ENCODE measurements at places on chromosomes 11 and 22. TPM values are rescaled to one million over a fixed set of nuclear protein-coding genes. Genes with fewer than 3 reads are reported as not detected.
A peak's percentile ranks its signal among the peaks of the same experiment; 100 is the strongest.

Gene MMP11
- 2.0 TPM for total RNA-seq

DNA sequence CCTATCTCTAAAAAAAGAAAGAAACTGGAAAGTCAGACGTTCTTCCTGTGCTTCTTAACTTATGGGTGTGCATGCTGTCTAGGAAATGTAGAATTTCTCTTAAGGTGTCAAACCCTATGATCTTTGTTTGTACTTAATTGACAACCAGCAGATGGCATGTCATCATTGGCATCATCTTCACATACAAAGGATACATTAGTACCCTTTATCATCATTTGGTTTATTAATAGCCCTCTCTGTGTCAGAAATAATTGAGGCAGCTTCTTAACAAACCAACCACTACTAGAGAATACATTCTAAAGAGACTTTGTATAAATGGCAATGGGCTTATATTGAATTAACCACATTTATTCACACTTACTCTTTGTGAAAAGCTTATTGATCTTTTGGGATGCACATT lies 13.9 kb downstream of the SRPRA start:
- H3K4me1 ChIP-seq, result no peaks in the 10 kb centered on the region
- no peaks in the 10 kb centered on the region for H3K27me3 ChIP-seq
- no peak for DNase-seq
- H3K36me3 ChIP-seq, result peaks cover 14% of the 10 kb centered on the region

GRCh38 chr11:27294654-27295053 lies 68.4 kb downstream of the CCDC34 start:
- peaks cover 17% of the 10 kb centered on the region for H3K4me1 ChIP-seq
- no peak overlapping the region for H3K4me3 ChIP-seq
- no peak for DNase-seq
- peaks cover 5% of the 10 kb centered on the region for H3K36me3 ChIP-seq

GRCh38 chr11:86101493-86101892 lies 32.6 kb upstream of the PICALM start:
- no peaks in the 10 kb centered on the region for H3K36me3 ChIP-seq
- H3K4me3 ChIP-seq, result no peak overlapping the region
- H3K27me3 ChIP-seq, result no peaks in the 10 kb centered on the region
- DNase-seq, result no peak
- no peak overlapping the region for H3K27ac ChIP-seq

Gene CPSF7
- total RNA-seq, result 86.6 TPM

Gene GRM5
- 9.2 TPM for total RNA-seq

DNA sequence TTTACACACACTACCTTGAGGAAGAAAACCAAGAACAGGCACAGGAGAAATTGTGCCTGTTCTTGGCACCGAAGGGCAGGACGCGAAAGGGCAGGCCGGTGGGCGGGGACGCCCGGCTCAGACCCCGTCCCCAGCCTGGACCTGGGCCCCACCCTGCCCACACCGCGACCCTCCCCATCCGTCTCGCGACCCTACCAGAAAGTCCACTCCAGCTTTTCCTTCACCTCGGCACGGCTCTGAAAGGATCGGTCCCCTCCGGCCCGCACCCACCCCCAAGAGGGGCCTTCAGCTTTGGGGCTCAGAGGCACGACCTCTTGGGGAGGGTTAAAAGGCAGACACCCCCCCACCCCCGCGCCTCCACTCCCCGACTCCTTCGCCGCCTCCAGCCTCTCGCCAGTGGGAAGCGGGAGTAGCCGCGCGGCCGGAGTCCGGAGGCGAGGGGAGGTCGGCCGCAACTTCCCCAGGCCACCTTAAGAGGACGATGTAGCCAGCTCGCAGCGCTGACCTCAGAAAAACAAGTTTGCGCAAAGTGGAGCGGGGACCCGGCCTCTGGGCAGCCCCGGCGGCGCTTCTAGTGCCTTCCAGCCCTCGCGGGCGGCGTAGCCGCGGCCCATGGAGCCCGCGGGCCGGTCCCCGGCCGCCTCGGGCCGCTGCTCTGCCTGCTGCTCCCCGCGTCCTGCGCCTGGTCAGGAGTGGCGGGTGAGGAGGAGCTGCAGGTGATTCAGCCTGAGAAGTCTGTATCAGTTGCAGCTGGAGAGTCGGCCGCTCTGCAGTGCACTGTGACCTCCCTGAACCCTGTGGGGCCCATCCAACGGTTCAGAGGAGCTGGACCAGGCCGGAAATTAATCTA lies 4.4 kb downstream of the SEC14L6 start:
- no peak overlapping the region for H3K27ac ChIP-seq
- no peak for DNase-seq
- H3K4me3 ChIP-seq, result peak overlapping the region; percentile 46
- H3K4me1 ChIP-seq, result no peaks in the 10 kb centered on the region

Gene UBQLNL
- 0.14 TPM for total RNA-seq

GRCh38 chr22:49733631-49734030 lies 94.0 kb downstream of the BRD1 start:
- H3K27ac ChIP-seq, result no peak overlapping the region
- H3K4me3 ChIP-seq, result no peak overlapping the region
- no peaks in the 10 kb centered on the region for H3K4me1 ChIP-seq
- no peak for DNase-seq
- H3K36me3 ChIP-seq, result no peaks in the 10 kb centered on the region

Gene CALCA
- total RNA-seq, result not detected

GRCh38 chr11:43577566-43578264 lies 102.8 kb upstream of the HSD17B12 start:
- no peak overlapping the region for H3K27ac ChIP-seq
- peaks cover 21% of the 10 kb centered on the region for H3K4me1 ChIP-seq
- no peak overlapping the region for H3K4me3 ChIP-seq
- H3K27me3 ChIP-seq, result peaks cover 100% of the 10 kb centered on the region
- H3K36me3 ChIP-seq, result peaks cover 16% of the 10 kb centered on the region

DNA sequence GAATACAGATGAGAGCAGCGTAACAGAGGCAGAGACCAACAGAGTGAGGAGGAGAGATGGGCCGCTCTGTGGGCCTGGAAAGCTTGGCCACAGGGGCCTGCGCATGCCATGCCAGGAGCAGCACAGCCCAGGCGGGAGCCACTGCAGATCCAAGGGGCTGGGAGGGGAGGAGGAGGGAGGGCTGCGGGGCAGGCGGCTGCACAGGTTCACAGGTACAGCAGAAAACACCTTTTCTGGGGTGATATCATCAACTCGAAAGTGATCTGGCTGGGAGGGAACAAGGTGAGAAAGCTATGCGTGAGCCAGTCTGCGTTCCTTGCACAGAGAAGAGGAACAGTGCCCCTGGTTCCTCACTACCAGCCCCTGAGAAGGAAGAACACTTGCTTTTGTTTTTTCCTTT lies 14.8 kb downstream of the VPS37C start:
- peaks cover 16% of the 10 kb centered on the region for H3K36me3 ChIP-seq
- peaks cover 42% of the 10 kb centered on the region for H3K4me1 ChIP-seq
- no peak overlapping the region for H3K4me3 ChIP-seq

GRCh38 chr11:35211952-35212351 lies 73.0 kb downstream of the CD44 start:
- no peak overlapping the region for H3K27ac ChIP-seq
- H3K27me3 ChIP-seq, result no peaks in the 10 kb centered on the region
- H3K4me3 ChIP-seq, result no peak overlapping the region
- no peak for DNase-seq

- H3K27me3 ChIP-seq, result no peaks in the 10 kb centered on the region
- H3K36me3 ChIP-seq, result no peaks in the 10 kb centered on the region
- H3K4me1 ChIP-seq, result no peaks in the 10 kb centered on the region
- no peak overlapping the region for H3K27ac ChIP-seq
- H3K4me3 ChIP-seq, result no peak overlapping the region
These were observed 246.2 kb upstream of the NCAM1 start for GRCh38 chr11:112715056-112715455.

GRCh38 chr11:79241852-79242241 lies 199.0 kb downstream of the TENM4 start:
- peaks cover 35% of the 10 kb centered on the region for H3K27me3 ChIP-seq
- no peaks in the 10 kb centered on the region for H3K36me3 ChIP-seq
- no peaks in the 10 kb centered on the region for H3K4me1 ChIP-seq
- no peak for DNase-seq
- H3K27ac ChIP-seq, result no peak overlapping the region

- H3K27ac ChIP-seq, result peak overlapping the region; percentile 64
These were observed 64.2 kb downstream of the MICAL2 start for GRCh38 chr11:12174477-12175143.

DNA sequence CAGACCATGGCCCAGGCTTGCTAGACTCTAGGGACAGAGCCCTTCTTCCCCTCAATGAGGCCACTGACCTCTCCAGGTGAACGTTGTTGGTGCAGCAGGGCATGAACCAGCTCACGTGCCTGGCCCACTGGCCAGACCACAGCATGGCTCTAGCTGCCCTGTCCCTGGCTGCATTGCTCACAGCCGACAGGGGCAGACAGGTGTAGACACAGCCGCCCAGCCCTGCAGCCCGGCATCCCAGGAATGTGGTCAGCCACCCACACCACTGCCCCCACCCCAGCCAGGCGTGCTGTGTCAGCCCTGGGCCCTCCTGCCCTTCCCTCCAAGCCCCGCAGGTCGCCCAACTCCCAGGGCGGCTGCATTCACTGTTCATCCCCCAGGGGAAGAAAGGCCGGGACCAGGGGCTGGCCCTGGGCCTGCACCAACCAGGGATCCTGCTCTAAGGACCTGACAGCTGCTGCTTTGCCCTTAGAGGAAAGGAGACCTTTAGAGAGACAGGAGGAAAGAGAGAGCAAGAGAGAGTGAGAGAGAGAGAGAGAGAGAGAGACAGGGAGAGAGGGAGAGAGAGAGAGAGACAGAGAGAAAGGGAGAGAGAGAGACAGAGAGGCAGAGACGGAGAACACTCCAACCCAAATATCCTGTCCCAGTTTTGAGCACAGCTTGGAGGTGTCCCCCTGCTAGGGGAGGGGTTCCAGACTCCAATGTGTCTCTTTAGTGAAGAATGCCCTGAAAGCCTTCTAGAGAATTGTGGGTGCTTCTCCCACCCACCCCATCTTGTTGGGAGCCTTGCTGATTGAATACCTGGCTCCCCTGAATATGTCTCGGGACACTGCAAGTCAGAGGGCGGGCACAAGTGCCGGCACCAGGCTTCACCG lies 44.2 kb upstream of the LINC01488 start:
- no peak overlapping the region for H3K4me3 ChIP-seq
- DNase-seq, result peak; percentile 94
- H3K27ac ChIP-seq, result peak overlapping the region; percentile 40
- peaks cover 5% of the 10 kb centered on the region for H3K36me3 ChIP-seq
- peaks cover 28% of the 10 kb centered on the region for H3K4me1 ChIP-seq

DNA sequence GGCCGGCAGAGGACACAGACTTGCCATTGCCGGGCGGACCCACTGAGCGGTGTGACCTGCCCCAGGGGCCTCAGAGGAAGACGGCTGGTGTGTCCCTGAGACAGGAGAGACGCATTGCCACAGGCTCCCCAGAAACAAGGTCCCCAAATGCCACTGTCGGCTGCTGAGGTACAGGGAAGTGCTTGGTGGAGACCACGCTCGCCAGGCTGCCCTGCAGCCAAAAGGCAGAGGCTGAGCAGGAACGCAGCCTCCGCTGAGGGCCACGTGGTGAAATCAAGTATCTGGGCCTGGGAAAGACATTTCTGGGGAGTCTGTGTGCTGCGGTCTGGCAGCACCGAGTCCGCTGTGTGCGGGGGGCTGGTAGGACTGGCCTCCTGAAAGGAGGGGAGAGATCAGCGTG lies 794.9 kb downstream of the BRD1 start:
- H3K36me3 ChIP-seq, result no peaks in the 10 kb centered on the region
- no peaks in the 10 kb centered on the region for H3K4me1 ChIP-seq
- no peaks in the 10 kb centered on the region for H3K27me3 ChIP-seq
- no peak overlapping the region for H3K4me3 ChIP-seq
- DNase-seq, result no peak
- H3K27ac ChIP-seq, result no peak overlapping the region

Gene CWF19L2
- 10.0 TPM for total RNA-seq

- peaks cover 34% of the 10 kb centered on the region for H3K4me1 ChIP-seq
- no peak for DNase-seq
- H3K36me3 ChIP-seq, result peaks cover 8% of the 10 kb centered on the region
- H3K27me3 ChIP-seq, result no peaks in the 10 kb centered on the region
These were observed 47.9 kb downstream of the ARHGAP32 start for GRCh38 chr11:129144256-129144655.

Gene RGL4
- not detected for total RNA-seq

Gene TENM4
- not detected for total RNA-seq

Gene OR4C13
- total RNA-seq, result not detected
